Left ventricle myocardium superior (tissue), 1 donor: ENCODE measurements at places on chromosomes 13 and 19. TPM values are rescaled to one million over a fixed set of nuclear protein-coding genes. Genes with fewer than 3 reads are reported as not detected.

DNA sequence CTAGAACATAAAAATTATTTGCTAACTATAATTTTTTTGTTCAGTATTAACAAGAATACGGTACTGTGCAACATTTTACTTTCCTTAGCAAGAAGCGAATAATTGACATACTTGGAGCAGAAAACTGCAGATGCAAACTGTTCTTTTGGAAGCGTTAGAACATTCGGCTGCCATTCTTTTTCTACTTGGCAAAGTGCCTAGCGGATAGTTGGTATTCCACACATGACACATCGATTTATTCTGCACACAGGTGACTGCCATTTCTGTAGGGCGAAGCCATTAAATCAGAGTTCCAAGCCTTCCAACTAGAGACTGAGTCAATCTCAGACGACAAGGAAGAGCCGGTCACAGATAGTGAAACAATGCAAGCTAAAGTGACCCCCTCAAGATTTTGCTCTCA lies 117.4 kb downstream of the TRPC4 start:
- DNase-seq: no peak

DNA sequence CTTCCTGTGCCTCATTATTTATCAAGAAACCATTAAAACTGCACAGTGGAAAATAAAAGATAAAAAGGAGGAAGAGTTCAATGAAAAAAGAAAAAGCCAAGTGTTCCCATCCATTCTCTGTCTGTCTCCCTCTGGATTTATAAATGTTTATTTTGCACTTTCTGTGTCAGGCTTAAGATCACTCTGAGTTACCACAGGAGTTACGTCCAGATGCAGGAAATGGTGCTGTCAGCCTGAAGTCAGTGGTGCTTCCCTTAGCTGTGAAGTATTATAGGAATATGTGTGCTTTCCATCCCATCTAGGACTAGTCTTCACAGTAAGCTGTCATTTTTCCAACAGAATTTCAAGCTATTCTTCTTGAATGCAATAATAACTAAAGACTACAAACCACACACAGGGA lies 420.2 kb downstream of the KCTD12 start:
- DNase-seq: no peak

DNA sequence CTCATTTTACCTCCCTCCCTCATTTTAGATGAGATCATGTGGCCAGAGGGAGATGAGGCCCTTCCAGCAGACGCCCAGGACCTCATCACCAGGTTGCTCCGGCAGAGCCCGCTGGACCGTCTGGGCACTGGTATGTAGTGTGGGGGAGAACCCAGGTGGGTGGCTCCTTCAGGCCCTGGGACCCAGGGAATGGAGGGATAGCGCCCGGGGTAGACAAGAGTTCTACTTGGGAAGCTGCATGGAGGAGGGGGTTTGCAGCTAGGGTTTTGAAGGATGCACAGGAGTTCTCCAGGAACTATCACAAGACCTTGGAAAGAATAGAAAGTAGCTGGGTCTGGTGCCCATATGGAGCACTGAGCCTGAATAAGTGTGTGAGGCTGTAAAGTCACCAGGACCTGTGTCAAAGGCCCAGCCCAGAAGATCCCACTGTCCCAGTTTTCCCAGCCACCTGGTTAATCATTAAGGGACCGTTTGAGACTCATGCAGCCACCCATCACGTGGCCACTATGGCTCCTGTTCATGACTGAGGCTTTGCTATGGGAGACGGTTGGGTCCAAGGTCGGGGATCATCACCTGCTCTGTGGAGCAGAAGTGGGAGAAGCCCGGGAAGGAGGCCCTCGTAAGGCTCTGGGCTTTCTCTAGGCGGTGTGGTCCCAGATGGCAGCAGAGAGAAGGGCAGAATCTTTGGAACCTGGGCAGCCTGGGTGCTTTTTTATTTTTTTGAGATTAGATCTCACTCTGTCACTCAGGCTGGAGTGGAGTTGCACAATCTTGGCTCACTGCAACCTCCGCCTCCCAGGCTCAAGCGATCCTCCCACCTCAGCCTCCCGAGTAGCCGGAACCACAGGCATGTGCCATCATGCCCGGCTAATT lies 17.0 kb upstream of the PIK3R2 start:
- DNase-seq: no peak

DNA sequence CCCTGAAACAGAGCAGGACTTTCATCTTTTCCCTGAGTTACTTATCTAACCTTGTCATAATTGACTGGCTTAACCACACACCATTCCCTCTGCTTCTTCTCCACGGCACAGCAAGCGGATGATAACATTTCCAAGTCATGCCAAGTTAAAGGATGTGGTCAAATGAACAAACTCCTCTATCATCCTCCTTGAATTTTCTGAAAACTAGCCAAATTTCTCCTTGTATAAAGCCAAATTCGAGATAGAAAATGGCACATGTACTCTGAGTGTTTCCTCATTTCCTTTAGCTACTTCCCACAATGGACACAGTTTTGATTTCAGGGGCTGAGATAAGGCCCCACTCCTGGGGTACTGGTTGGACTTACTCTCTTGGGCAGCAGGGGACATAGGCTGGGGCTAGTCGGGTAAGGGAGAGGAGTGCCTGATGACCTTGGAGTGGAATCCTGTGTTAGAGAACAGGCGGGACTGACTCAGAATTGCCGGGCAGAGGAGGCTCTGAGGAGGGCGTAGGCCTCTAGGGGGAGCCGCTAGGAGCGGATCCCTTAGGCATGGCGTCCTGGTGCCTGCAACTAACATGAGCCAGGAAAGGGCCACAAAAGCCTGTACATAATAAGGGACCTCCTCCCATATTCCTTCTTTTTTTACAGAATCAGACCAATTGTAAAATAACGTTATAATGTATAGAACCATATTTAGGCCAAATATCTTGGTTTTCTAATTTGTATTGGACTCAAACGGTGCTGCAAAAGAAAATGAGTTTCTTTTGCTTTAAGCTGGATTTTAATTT lies 20.3 kb upstream of the TMTC4 start:
- peak; percentile 43 for DNase-seq

GRCh38 chr13:48624858-48625257 lies 28.9 kb upstream of the CYSLTR2 start:
- DNase-seq: no peak

DNA sequence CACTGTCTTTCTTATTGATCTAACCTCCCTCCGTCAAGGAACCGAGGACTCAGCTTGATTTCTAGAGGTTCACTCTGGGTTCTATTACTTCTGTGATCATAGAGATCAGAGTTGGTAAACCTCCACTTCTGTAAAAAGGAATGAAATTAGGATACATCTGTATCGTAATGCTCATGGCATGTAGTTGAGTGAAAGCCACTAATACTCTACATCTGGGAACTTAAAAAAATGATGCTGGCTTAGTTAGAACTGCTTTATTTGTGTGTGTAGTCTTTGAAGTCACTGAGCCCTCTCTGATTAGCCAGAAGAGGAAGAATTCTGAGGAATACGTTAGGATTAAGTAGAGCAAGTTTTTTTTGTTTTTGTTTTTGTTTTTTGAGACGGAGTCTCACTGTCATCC lies 140.8 kb downstream of the GGACT start:
- no peak for DNase-seq

GRCh38 chr13:52399708-52400107 lies 6.3 kb downstream of the THSD1 start:
- DNase-seq: no peak

DNA sequence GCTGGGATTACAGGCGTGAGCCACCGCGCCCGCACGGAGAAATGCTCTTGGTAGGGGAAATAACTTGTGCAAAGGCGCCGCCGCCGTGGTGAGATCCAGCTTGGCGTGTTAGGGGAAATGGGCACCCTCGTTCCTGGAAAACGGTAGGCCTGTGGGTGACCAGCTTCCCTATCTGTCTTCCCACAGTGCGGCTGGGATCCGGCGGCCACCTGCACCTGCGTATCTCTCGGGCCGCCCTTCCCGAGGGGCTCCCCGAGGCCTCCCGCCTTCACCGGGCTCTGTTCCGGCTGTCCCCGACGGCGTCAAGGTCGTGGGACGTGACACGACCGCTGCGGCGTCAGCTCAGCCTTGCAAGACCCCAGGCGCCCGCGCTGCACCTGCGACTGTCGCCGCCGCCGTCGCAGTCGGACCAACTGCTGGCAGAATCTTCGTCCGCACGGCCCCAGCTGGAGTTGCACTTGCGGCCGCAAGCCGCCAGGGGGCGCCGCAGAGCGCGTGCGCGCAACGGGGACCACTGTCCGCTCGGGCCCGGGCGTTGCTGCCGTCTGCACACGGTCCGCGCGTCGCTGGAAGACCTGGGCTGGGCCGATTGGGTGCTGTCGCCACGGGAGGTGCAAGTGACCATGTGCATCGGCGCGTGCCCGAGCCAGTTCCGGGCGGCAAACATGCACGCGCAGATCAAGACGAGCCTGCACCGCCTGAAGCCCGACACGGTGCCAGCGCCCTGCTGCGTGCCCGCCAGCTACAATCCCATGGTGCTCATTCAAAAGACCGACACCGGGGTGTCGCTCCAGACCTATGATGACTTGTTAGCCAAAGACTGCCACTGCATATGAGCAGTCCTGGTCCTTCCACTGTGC lies 2.4 kb downstream of the GDF15 start:
- DNase-seq: peak; percentile 91

LILRB5 gene
- total RNA-seq: 5.5 TPM

SIGLECL1 gene
- not detected for total RNA-seq

SOX1 gene
- not detected for total RNA-seq
